ENCODE measurements at places on chromosomes 16 and 17. TPM values are rescaled to one million over a fixed set of nuclear protein-coding genes. Genes with fewer than 3 reads are reported as not detected.

The SLC16A13 gene
- total RNA-seq: 26.8 TPM

The SLC35G6 gene
- not detected for total RNA-seq

The PIPOX gene
- total RNA-seq: 1.4 TPM

GRCh38 chr16:63201851-63202250 lies 1165.6 kb upstream of the CDH8 start:
- no peak for DNase-seq

The MEIOB gene
- not detected for total RNA-seq

Measured in activated CD4-positive, alpha-beta memory T cell treated with anti-CD3 and anti-CD28 coated beads, Interleukin-2, amount 10 ng/mL, durations not matched to agents 7 days and 5 days (primary cell).